ENCODE measurements at places on chromosomes 3 and 15.

- DNase-seq = no peak
Measured at GRCh38 chr3:8840556-8840955, 71.1 kb upstream of the OXTR start.

GRCh38 chr3:5898106-5898505, 710.6 kb downstream of the EDEM1 start:
- no peak for DNase-seq

DNA sequence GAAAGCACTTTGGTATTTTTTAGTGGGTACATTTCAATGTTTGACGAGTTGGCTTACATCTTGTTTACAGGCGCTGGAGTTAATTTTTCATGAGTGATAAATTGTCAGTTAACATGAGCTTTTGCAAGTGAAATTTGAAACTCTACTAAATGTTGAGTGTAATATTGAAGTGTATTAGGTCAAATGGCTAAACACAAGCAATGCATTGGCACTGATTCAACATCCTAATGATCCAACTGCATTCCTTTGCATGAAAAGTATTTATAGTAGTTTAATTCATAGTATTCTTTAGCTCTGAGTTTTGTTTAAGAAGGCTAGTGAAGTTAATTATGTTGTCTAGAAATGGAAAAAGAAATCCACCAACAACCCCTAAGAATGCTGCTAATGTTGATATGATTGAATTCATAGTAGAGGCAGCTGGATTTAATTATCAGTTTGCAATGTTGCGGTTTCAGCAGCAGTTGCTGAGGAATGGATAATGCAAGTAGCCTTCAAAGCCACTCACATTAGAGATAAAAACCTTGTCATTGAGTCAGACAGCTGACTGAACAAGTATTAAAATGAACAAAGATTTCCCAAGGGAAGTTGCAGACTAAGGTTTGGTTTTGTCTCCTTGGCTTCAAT, 245.6 kb upstream of the GOLIM4 start:
- DNase-seq = no peak

GRCh38 chr15:59237119-59237855, 30.6 kb downstream of the LDHAL6B start:
- no peak for DNase-seq

- DNase-seq = no peak
Measured at GRCh38 chr3:4532535-4533112, 39.5 kb downstream of the ITPR1 start.

GRCh38 chr3:188915127-188915526, 256.6 kb upstream of the TPRG1 start:
- no peak for DNase-seq

DNA sequence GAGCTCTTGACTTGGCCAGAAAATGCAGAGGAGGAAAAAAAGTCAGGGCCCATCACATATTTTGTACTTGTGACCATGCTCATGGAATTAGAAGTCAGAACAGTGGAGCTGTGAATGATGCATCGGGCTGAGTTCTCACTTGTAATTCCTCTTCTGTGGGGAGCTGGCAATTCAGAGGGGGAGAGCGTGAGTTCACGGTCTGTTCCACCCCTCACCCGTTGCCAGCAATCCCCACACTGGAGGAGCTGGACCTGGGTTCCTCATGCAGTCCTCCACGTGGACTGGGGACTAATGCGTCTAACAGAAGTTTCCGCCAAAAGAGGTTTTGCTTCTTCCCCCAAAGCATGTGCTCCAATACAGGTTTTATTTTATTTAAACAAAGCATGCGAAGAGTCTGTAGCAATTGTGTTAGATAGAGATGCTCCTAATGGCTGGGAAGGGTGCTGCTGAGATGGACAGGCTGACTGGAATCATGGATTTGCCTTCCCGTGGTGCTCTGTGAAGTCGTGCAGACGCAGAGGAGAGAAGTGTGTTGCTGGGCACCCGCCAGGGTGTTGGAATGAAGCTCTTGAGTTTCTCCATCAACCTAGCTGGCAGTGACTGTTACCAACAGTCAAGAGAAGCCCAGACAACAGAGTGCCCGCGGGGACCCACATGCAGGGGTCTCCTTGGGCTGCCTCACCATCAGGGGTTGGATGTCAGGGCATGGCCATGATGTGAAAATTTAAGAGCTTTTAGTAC, 77.4 kb upstream of the PCSK6 start:
- no peak for DNase-seq

- no peak for DNase-seq
Measured at GRCh38 chr3:166526881-166527280, 689.7 kb upstream of the BCHE start.

- no peak for DNase-seq
Measured at GRCh38 chr3:142987080-142987700, 14.2 kb upstream of the U2SURP start.

- DNase-seq = no peak
Measured at GRCh38 chr15:63918317-63918672, 84.5 kb upstream of the HERC1 start.

DNA sequence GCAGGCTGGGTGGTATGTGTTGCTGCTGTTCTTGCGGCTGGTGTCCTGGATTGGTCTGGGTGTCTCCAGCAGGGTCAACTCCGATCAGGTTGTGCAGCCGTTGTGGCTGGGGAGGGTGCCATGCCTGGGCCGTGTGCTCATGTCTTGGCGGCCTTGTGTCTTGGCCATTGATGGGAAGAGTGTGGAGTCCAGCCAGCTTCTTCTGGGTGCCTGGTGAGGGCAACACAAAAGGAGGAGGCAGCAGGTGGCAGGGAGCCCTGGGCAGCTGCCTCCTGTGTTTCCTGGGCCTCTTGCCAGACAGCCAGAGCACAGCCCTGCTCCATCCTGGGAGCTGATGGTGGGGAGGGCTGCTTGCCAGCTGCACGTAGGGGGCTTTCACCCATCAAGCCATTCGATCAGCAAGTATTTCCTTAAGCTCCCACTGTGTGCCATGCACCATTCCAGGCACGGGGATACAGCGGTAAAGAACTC, 4.3 kb downstream of the CHAC1 start:
- no peak for DNase-seq

GRCh38 chr3:30500666-30501399, 105.6 kb upstream of the TGFBR2 start:
- no peak for DNase-seq

GRCh38 chr3:122727294-122727693, 46.7 kb downstream of the PARP14 start:
- DNase-seq = no peak

GRCh38 chr15:78752492-78753358, 58.5 kb downstream of the ADAMTS7 start:
- no peak for DNase-seq

DNA sequence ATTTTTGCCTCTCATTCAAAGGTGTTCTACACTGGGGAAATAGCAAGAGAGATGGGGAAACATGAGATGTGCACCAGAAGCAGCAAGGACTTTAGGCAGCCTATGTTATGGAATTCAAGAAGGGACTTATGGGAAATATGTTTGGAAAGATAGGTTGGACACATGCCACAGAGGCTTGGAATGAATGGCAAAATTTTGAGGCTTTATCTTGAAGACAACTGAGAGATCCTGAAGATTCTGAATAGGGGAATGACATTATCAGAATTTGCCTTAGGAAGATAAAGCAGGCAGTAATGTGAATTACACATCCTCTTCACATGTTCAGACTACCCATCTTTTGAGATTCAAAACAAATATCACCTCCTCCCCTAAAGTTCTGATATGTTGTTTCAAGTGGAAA, 10.0 kb upstream of the MECOM start:
- DNase-seq = no peak

DNA sequence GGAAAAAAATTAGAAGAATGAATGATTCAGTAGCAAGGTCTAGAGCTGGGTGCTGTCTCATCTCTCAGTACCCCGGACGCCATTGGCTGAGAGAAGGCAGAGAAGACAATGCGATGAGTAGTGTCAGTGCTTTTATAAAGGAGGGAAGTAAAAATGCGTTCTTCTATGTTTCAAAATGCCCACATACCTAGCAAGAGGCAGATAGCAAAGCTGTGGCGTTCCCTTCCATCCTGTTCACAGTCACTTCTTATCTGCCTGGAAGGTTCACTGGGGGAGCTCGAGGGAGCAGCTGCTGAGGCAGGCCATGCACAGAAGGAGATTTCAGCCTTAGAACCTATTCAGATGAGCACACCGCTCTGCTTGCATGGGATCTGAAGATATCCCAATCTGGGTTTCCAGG, 234.0 kb downstream of the RPLP1 start:
- no peak for DNase-seq

DNA sequence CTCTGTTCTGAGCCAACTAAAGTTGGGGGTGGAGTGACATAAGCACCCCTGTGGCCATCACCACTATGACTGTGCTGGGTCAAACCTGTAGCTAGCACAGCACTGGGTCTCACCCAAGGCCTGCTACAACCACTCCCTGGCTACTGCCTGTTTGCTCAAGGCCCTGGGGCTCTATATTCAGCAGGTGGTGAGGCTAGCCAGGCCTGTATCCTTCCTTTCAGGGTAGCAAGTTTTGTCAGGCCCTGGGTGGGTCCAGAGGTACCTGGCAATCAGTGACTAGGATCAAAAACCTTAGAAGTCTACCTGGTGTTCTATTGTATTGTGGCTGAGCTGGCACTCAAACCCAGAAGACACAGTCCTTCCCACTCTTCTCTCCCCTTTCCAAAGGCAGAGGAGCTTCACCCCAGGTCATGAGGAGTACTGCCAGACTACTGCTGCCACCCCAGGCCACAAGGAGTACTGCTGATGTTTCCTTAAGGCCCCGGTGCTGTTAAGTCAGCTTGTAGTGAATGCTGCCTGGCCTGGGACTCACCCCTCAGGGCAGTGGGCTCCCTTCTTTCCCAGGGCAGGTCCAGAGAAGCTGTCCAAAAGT, 170.8 kb downstream of the IGSF11 start:
- DNase-seq = no peak

DNA sequence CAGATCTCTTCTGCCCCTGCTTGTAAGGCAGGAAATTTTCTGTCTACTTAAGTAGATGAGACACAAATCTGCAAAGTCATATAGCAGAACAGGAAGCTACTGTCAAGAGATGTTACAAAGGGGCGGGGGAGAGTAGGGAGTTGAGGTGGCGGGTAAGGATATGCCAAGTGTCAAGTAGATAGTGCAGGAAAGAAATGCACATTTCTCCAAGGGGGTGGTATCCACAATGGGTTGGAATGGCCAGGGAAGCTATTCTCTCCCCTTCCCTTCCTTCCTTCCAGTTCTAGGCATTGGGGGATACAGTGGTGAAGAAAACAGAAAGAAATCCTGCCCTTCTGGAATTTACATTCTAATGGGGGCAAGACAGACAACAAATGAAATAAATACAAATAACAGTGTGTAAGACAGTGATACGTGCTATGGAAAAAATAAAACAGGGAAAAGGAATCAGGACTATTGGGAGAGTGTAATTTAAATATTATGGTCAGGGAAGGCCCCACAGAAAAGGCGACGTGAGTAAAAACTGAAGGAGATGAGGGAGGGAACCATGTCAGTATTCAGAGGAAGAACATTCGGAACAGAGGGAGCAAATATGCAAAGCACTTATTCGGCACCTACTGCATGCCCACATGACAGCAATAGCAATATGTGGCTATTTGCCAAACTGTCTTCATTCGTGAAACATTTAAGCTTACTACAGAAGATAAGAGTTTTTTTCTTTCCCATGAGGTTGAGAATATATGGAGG, 42.8 kb upstream of the RNU6-1 start:
- DNase-seq = no peak

GRCh38 chr3:27311400-27311799, 57.8 kb downstream of the NEK10 start:
- no peak for DNase-seq

DNA sequence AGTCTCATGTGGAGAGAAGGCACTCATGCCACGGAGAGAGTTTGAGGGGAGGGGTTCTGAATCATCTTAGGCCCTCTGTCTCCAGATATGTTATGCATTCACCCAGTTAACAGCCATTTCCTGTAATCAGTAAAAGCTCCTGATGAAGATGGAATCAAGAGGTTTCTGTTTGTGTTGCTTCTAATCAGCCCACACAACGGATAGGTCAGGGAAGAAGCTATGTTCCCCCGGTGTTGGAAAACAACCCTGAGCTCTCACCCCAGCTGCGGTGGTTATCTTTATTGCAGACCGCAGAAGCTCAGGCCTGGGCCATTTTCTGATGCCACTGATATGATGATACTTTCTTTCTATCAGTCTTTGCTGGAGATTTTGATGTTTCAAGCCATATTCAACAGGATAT, 338.5 kb upstream of the ONECUT1 start:
- DNase-seq = no peak

DNA sequence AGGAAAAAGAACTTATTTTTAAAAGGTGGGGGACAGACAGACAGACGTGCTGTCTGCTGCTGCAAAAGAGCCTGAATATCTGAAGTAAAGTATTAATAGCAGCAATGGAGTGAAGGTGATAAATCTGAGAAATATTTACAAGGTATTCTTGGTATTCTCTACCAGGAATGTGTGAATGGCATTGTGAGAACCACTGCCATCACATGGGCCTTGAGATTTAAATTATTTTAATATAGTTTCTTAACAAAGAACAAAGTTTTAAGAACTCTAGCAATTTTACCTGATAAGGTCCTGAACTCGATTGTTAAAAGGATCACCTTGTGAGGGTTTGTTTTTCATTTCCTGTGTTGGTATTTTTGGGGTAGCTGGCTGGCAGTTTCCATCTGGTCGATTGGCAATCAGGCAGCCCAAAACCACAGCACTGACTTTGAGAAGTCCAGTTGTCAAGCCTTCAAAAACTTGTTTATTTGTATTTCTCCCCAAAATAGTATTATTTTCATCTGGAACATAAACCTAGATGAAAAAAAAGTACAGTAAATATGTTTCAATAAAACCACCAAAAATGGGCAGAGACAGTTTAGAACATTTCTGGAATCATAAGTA, 97.3 kb downstream of the ISL2 start:
- DNase-seq = no peak

DNA sequence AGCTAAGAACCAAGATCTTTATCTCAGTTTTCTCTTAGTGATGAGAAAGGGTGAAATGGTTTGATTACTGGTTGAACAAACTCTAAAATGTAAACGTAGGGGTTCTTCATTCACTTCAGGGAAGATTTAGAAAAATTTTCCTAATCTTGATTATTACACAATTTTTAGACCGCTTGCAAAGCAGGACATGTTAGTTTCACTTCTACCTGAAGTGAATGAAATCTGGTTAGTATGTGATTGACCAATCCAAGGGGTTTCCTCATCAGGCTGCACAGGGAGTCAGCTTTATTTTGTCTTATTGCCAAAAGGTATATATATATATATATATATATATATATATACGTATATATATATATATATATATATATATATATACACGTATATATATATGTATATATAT, 740.4 kb downstream of the TUSC7 start:
- no peak for DNase-seq

DNA sequence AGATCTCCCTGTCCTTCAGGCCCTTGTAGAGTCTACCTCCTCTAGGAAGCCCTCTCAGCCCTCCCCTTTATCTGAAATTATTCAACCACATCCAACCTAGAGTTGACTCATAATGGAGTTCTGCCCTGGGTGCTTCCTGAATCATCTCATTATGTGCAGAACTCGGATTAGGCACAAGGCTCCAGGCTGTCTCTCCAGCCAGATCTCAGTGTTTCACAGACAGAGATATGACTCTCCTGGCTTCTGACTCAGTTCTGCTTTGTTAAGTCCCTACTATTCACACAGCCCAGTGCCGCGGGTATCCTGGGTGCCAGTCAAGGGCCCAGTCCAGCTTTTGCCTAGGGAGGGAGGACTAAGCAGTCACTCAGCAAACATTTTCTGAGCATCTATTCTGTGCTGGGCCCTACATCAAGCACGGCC, 9.3 kb downstream of the STRA6 start:
- DNase-seq = no peak

Data from activated T-helper 1 cell treated with anti-CD3 and anti-CD28 coated beads, Interleukin-2, amount 50 U/mL, for 16 hours (primary cell).